ENCODE measurements at places on chromosomes 4 and X.

- DNase-seq: no peak
These were observed 97.3 kb downstream of the GEMIN8 start for GRCh38 chrX:13932416-13932815.

GRCh38 chr4:158682066-158682465 lies 10.0 kb downstream of the ETFDH start:
- no peak for DNase-seq

DNA sequence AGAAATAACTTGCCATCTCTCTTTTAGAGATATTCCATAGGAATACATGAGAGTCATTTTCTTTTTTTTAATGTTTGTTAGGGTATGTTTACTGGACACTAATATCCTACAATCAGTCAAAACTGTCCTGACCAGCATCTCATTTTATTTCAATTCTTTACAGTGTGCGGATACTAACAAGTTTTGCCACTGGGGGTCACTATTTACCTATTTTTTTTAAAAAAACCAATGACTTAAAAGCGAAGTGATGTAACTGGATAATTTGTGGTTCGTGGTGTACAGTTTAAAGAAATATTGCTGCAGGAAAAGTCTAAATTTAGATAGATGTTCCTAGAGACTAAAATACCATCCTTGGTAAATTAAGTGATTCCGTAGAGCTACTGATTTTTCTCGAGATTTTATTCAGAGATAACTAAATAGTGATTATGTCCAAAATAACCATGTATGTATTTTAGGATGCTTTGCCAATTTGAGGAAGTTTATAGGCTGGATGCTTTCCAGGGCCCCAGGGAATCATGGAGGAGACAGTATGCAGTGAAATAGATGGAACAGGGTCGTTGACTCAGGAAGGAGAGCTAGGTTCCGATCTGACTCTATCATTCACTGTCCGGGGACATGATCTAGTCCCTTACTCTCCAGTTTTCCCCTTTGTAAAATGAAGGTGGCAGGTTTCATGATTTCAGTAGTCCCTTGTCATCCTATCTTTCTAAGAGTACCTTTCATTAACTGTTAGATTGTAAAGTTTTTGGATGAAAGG lies 34.0 kb upstream of the GNPDA2 start:
- DNase-seq: no peak

GRCh38 chrX:40331353-40331752 lies 233.6 kb upstream of the BCOR start:
- DNase-seq: no peak

DNA sequence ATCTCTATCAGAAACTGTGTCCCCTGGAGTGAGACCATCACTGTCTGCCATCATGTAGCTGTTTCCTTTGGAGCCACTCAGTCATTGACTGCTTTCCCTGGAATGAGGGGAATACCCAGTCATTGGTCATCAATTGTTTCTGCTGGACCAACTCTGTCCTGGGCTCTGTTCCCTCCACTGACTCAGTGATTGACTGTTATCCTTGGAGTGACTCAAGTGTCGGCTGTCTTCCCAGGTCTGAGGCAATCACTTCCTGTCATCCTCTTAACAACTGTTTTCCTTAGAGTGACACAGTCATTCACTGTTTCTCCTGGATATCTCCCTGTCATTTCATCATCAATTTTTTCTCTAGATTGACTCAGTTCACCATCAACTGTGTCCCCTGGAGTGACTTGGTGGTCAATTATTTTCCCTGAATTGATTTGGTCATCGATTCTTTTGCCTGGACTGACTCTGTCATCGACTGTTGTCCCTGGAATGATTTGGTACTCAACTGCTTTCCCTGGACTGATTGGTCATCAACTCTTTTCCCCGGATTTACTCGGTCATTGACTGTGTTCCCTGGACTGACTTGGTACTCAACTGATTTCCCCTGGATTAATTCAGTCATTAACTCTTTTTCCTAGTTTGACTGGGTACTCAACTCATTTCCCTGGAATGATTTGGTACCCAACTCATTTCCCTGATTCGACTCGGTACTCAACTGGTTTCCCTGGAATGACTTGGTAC lies 327.9 kb upstream of the VCX start:
- DNase-seq: no peak

DNA sequence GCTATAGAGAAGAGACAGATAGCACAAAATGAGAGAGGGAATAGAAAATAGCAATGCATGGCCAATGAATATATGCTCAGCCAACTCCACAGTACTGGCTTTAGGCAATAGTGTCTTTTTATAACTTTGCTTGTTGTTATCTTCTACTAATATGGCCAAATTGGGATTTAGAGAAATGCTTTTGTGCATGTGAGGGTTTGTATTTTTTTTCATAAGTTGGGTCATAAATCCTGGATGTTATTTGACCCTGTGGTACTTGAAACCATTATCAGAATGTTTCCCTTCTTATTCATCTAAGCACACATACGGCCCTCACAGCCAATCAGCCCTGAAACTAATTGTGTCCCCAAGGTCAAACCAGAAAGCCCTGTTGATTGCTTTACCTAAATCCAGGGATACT lies 35.2 kb upstream of the LPAR4 start:
- no peak for DNase-seq

DNA sequence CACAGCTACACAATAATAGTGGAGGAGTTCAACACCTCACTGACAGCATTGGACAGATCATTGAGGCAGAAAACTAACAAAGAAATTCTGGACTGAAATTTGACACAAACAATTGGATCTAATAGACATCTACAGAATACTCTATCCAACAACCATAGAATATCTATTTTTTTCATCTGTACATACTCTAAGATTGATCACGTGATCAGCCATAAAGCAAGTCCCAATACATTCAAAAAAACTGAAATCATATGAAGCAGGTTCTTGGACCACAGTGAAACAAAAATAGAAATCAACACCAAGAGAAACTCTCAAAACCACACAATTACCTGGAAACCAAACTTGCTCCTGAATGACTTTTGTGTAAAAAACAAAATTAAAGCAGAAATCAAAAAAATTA lies 12.2 kb upstream of the IDS start:
- DNase-seq: no peak

DNA sequence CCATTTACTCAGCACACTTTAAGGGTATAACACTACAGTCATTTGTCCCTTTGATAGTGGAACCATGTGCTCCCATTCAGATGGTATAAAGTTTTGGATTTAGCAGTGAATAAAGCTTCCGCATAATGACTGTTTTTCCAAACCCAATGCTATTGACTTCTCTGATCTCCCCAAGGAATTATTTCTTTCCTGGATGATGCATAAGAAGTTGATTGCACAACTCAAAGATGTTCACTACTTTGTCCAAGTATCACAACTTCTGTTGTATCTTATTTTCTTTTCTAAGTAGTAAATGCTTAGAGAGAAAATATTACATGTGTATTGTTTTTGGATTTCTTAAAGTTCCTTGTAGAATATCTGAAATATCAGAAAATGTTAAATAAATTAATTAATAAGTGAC lies 300.2 kb downstream of the GPM6A start:
- no peak for DNase-seq

- no peak for DNase-seq
These were observed 19.7 kb upstream of the PPP2R2C start for GRCh38 chr4:6492027-6492590.

All from activated T-cell treated with anti-CD3 and anti-CD28 coated beads for 1 hour (primary cell).